ENCODE measurements at places on chromosomes 2 and 18.

DNA sequence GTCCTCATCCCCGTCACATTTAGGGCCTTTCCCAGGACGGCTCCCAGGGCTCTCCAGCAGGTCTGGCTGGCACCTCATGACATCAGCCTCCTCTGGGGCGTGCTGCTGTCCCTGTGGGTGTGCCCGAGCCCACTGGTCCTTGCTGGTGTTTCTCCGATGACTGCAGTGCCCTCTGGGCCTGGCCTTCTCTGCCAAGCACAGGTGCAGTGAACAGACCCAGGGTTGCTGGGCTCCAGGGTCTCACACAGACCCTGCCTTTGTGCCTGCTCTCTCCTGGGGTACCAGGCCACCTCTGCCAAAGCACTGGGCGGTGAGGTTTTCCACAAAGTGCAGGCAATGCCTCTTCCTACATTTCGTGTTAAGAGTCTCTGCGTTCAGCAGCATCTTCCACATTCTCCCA, 246.1 kb downstream of the ACKR3 start:
- DNase-seq: no peak

- no peak for DNase-seq
Measured at GRCh38 chr2:222872551-222872950, 11.7 kb downstream of the ACSL3 start.

GRCh38 chr2:186496401-186496800, 10.3 kb downstream of the ZC3H15 start:
- DNase-seq: peak; percentile 27

DNA sequence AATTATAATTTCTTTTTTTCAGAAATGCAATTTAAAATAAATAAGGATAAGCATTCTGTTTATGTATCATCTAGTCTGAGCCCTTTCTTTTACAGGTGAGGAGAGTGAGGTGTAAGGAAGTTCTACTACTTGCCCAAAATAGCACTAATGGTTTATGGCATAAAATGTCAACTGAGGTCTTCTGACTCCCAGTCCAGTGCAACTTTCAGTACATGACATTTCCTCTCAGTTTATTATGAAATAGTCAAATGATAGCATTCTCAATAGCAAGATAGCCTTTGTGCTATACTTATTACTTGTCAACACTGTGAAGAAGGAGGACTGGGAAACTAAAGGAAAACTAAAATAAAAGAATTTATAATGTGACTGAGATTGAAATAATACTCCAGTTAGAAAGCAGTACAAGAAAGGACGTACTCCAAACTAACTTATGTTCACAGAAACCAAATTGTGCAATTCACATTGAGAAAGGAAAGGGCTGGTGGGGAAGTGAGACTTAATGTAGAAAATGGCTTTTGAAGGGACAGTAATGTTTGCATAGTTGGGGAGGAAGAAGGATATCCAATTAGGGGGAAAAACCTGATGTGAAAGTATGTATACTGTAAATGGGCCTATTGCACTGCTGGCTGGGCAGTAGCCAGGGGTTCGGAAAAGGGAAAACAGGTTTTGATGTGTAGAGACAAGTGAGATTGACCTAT, 166.7 kb upstream of the ZEB2 start:
- no peak for DNase-seq

GRCh38 chr18:3036108-3036507, 23.2 kb upstream of the LPIN2 start:
- no peak for DNase-seq

- DNase-seq: no peak
Measured at GRCh38 chr2:104078431-104079157, 775.3 kb upstream of the POU3F3 start.

- no peak for DNase-seq
Measured at GRCh38 chr18:37275237-37275741, 290.3 kb downstream of the CELF4 start.

- no peak for DNase-seq
Measured at GRCh38 chr2:200247494-200247893, 59.0 kb upstream of the SPATS2L start.

DNA sequence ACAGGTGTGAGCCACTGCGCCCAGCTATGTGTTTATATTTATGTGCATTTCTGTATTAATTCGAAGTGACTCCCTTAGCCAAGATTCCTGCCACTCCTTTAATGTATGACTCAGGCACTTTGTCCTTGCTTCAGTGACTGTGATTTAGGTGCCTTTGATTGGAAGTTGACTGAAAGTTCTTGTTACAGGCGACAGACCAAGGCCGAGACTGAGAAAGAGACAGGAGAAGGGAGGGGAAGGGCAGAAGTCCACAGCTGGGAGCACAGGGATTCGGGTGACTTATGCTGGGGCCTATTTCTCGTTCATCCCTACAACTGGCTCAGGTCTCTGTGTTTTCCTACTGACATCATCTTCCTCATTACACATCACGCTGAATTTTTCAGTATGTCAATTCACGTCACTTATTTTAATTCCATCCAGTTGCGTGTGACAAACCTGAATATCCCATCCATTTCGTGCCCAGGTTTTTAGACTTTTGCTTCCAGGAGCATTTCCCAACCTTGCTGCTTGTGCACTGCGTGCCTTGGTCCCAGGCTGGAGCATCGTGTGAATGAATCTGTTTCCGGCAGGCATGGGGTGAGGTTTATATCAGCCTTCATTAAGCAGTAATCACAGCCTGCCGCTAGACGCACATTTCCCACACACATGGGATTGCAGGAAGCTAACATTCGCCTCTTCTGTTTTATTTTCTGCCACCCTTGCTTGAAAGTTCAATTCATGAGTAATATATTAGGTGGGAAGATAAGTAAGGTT, 42.4 kb downstream of the TMEM18 start:
- DNase-seq: no peak

- DNase-seq: no peak
Measured at GRCh38 chr18:3758531-3758930, 308.6 kb downstream of the TGIF1 start.

- no peak for DNase-seq
Measured at GRCh38 chr2:191350826-191351225, 105.6 kb downstream of the MYO1B start.

DNA sequence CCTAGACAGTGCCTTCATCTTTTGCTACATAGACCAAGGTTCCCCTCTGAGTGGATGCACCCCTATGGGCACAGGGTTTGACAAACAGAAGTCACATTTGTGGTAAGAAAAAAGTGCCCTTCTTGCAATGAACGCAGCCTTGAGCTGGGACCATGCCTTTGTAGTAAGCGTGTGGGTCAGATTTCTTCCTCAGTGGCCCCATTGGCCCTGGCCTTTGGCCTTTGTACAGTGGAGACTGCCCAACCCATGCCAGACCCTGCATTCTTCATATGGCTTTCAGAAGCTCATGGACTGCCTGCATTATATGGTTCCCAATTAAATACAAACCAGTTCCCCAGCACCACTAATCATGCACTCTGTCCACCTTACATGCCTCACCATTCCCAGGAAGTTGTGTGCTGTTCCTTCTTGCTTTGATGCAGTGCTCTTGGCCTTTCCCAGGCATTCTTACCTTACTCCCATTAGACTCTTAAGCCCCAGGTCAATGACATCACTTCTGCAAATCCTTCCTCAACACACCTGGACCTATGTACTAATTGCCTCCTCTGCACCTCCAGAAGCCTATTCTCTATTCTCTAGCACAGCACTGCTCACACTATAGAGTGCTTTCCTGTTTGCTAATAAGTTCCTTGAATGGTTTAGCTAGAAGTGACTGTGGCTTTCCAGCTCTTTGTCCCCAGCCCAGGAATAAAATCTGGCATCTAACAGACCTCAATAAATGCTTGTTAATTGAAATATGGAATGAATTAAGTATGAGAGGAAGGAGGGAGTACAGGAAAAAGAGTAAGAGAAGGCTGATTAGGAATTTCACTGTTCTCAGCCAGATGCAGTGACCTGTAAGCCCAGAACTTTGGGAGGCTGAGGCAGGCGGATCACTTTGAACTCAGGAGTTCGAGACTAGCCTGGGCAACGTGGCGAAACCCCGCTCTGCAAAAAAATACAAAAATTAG, 60.2 kb downstream of the TMEM247 start:
- DNase-seq: no peak

DNA sequence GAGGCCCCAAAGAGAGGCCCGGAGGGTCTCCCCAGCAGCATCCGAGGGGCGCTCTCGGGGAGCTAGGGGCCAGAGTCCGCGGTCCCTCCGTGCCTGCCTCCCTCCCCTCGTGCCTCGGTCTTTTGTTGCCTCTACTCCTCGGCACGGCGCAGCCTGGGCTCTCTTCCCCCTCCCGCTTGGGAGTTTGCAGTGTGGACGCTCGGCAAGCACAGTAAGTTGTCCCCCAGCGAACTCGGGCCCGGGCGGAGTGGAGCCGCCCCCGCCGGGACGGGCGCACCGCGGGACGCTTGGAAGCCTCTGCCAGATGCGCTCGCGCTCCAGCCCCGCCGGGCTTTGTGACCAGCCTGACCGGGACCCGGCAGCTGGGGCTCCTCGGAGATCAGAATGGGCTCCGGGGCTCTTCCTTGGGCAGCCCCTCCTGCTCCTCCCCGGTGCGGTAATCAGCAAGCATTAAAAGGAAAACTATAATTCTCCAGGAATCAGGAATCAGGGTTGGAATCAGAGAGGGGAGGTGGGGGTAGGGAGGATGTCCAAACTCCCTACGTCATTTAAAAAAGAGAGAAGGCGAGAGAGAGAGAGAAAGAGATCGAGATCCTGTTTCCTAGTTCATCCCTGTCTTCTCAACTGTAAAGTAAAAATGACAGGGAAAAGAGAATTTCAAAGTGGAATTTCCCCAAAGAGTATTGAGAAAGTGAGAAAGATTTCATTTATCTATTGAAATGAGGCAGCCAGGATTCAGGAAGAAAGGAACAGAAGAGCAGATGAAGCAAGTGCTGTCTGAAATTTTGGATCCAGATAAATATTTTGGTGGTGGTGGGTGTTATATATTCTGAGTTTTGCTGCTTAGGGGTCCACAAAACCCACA, 786 bp upstream of the TMEM200C start:
- DNase-seq: no peak

DNA sequence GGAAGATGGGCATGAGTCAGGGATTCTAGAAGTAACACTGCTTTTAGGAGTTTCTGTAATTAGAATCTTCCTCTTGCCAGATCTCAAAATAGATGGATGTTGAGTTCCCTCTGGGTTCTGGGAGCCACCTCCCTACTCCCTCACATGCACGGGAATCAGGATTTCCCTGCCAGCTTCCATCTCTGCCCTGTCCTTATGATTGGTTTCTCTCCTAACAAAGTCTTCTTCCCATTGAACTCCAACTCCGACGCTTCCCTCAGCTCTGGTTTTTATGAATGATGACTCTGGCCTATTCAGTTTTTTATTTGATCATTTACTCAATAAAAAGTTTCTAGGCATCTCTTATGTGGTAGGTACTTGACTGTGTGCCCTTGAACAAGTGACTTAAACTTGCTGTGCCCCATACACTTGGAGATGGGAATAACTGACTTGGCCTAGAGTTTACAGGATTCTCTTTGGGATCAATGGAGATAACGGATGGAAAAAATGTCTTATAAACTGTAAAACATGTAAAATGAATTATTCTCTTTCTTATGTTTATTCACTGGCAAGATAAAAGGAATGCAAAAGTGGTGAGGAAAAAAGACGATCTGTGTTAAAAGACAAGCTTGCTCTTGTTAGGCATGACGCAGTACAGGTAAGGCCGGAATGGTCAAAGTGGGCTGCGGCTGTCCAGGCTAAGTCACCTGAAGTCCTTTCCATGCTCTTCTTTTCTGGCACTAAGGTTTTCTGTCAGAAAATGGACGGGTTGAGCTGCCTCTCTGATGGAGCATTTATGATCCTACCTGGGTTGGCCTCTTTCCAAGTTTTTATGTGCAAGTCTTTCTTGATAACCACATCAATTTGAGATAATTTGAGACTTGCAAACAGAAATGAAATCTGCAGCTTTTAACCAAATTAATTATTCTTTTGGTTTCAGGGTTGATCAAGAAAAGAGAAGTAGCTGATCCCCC, 199.6 kb downstream of the MYCN start:
- no peak for DNase-seq

- DNase-seq: peak; percentile 64
Measured at GRCh38 chr18:62523631-62524439, 1.0 kb downstream of the ZCCHC2 start.

DNA sequence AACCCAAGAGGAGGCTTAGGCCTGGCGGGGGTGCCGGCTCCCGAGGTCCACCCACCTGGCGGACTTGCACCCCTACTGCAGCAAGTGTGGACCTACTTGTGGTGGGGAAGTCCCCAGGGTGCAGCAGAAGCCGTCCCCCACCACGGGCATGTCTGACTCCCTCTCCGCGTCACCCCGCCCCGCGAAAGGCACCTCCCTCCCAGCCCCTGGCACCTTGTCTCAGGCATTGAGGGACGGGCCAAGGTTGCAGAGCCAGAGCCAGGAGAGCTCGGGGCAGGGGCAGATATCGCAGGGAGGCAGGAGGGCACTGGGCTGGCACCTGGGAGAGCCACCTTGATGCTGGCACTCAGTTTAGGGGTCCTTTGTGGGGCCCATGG, 19.0 kb downstream of the CROCC2 start:
- DNase-seq: no peak

- DNase-seq: no peak
Measured at GRCh38 chr18:37873416-37873815, 307.8 kb upstream of the CELF4 start.

GRCh38 chr2:160007111-160007510, 55.3 kb downstream of the PLA2R1 start:
- no peak for DNase-seq

DNA sequence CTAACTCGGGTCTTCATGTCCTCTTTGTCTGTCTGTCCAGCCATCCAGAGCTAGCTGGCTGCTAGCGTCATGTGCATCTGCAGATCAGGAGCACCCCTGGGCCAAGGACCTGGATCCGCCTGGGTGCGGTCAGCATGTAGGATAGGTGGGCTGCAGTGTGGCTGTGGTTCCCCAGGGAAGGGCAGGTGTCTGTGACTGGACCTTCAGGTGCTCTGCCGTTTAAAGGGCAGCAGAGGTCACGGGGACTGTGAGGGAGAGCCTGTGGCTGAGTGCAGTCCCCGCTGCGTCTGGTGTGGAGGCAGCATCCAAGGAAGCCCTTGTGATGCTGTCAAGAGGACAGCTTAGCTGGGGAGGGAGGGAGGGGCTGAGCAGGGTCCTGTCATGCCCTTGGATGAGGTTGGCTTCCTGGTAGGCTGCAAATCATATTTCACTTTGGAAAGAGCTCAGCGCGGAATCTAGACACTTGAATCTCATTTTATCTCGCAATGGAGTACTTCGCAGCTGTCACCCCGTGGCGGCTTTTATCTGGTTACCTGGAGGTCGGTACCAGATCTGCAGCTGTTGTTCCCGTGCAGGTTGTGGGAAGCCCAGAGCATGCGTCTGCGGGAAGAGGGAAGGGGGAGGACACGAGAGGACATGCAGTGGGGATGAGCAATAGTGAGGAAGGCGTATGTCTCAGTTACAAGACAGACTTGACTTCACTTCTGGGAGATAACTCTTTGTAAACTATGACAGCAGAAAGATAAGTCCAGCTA, 5.9 kb upstream of the RALB start:
- DNase-seq: no peak

DNA sequence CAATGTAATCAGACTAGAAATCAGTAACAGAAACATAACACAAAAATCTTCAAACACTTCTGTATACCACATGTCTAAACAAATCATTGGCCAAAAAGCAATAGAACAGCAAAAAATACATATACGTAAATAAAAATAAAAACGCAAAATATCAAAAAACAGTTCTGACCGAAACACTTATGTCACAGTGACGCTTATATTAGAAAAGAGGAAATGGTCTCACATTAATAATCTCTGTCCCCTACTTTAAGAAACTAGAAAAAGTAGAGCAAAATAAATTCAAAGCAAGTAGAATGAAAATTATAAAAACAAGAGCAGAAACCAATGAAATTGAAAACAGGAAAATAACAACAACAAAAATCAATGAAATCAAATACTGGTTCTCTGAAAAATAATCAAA, 41.9 kb downstream of the TMEM131 start:
- no peak for DNase-seq

GRCh38 chr18:7272311-7273049, 41.6 kb downstream of the LRRC30 start:
- DNase-seq: peak; percentile 6
